Stimulated activated CD8-positive, alpha-beta memory T cell treated with anti-CD3 and anti-CD28 coated beads, Interleukin-4, amount 100 ng/mL, for 1 hour (primary cell): ENCODE measurements at places on chromosomes 5 and 9.

GRCh38 chr5:68378204-68378820 is 162.8 kb downstream of the PIK3R1 start:
- no peak for DNase-seq

- DNase-seq: no peak
Observed at GRCh38 chr5:136081217-136081591, 51.4 kb upstream of the SMAD5 start.

DNA sequence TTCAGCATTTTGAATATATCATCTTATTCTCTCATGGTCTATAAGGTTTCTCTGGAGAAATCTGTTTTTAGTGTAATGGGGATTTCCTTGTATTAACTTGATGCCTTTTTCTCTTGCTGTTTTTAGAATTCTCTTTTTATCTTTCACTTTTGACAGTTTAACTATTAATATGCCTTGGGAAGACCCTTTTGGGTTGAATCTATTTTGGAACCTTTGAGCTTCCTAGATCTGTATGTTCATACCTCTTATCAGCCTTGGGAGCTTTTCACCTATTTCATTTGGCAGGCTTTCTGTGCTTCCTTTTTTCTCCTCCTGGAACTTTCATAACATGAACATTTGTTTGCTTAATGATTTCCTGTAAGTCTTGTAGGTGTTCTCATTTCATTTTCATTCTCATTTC is 22.2 kb downstream of the RCL1 start:
- no peak for DNase-seq

- DNase-seq: no peak
Observed at GRCh38 chr5:27963050-27963783, 924.8 kb upstream of the CDH9 start.
